ENCODE measurements at places on chromosomes 1 and 21.

DNA sequence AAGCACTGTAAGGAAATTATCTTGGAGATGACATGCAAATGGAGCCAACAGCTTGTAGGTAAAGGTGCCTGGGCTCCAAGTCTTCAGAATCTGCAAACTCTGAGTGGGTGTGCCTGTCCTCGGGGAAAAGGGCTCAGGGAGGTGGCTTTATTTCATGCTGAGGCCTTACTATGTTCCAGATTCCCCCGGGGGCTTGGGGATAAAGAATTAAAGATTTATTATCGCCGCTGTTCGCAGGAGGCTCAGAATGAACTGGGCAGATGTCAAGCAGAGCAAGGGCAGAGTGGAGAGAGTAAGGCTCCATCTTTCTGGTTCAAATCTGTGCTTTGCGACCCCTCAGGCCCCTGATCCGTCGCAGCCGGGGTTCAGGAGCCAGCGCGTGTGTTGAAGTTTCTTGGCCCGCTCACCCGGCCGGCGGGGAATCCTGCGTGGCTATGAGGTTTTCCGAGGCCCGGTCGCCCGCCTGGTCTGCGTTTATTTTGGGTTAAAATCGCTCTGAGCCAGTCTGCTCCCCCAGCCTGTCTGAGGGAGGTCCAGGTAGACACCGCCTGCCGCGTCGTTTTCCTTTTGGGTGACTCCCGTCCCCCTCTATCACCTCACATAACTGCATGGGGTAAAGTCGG lies 19.5 kb downstream of the RHOU start:
- DNase-seq, result no peak

DNA sequence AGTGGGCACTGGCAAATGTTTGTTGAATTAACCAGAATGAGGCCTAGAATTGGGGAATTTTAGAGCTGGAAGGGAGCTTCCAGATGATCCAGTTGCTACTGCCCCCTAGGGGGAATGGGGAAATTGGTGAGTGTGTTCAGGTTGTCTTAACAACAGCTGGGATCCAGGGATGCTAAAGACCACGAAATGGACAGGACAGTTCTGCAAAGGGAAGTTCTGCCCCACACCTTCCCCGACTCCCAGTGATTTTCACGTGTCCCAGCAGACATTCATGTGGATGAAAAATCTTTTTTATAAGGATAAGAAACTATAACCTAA lies 33.9 kb downstream of the TRIM62 start:
- no peak for DNase-seq

DNA sequence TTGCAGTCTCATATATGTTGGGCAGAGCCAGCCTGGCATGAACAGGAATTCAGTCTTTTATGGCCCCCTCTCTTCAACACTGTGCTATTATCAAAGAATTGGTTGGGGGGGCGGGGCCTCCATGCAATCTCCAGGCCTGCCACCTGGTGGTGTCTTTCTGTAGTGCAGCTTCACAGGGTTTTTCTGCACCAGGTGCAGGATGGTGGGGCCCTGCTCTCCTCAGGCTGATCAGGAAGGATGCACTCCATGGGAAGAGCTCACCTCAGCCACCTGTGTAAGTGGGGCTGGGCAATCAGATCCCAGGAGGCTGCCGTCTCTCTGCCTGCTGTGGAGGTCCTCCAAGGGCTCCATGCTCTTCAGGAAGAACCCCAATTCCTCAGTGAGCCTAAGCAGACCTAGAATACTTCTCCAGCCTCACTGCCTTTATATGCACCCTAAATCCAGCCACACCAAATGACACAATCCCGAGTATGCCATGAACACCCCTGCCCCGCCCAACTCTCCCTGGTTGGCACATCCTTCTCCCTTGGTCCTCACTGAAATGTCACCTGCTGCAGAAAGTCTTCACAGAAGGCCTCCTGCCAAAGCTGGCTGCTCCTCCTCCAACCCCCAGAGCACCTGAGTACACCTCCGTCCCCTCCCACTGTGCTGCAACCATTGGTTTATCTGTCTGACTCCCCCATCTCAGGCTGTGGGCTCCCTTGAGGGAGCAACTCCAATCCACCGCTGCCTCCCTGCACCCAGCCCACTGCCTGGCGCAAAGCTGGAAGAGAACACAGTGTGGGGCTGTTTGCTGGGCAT lies 16.5 kb downstream of the STK40 start:
- DNase-seq, result peak; percentile 82

GRCh38 chr1:154192476-154192875 lies 576 bp upstream of the TPM3 start:
- no peak for DNase-seq

- no peak for DNase-seq
These were observed 32.3 kb upstream of the LBR start for GRCh38 chr1:225460021-225460736.

GRCh38 chr1:234205966-234206365 lies 167.3 kb upstream of the COA6 start:
- no peak for DNase-seq

Data from activated naive CD4-positive, alpha-beta T cell (primary cell).